ENCODE measurements at places on chromosomes 5 and 9.

GRCh38 chr5:28313953-28314352, 1275.6 kb upstream of the CDH9 start:
- no peak for DNase-seq

- DNase-seq = no peak
Measured at GRCh38 chr9:116605060-116605459, 82.0 kb upstream of the TRIM32 start.

DNA sequence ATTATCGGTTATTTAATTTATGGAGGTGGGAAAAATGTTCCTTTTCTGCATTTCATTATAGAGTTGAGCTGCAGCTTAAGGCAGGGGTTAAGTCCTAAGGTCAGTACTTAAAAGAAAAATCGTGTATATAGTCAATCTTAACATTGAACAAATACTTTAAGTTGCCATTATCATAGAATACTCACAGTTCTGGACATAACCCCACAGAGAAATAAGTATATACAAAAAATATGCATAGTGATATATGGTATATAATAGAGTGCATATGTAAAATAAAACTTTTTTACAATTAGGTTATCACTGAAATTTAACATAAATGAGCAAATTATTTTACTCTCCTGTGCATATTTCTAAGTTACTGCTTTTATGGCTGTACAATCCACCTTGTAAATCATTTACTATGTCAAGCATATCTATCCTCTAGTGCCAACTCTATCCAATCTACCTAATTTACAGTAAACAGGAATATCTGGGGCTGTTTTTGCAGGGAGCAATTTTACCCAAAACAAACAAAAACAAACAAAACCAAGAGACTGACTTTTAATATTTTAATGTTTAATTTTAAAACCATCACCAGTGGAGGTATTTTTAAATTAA, 28.8 kb downstream of the TTC39B start:
- no peak for DNase-seq

DNA sequence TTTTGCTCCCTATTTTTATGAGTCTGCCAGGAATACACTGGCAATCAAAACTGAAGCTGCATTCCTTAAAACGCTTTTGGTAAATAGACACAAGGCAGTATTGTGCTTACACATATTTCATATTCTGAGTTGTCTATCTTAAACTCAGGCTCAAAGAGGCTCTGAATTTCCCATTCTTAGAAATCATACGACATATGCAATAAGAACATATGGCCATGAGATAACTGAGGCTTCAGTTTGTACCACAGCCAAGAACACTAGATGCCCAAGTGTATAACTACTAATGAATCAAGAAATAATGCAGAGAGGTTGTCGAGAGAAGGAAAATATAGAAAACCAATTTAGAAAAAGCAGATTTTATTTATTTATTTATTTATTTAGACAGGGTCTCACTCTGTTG, 357.4 kb downstream of the NDUFS4 start:
- DNase-seq = no peak

GRCh38 chr5:65822710-65823109, 100.7 kb downstream of the NLN start:
- no peak for DNase-seq

- DNase-seq = no peak
Measured at GRCh38 chr5:80704221-80704620, 49.4 kb upstream of the DHFR start.

DNA sequence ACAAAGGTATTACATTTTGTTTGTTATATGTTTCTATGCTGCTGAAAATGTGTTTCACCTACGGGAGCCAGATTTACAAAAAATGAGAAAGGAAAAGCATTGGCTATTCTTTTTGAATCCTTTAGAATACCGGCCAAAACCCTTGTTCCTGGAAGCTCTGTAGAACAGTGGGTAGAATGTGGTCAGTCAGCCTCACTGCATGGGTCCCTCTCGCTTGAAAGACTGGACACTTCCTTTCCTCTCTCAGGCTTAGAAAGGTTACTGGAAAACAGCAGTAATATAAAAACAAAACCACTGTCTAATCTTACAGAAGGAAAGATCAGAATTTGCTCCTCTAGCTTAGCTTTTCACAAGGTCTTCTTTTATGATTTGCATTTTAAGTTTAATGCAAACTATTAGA, 45.1 kb downstream of the OSTF1 start:
- no peak for DNase-seq

DNA sequence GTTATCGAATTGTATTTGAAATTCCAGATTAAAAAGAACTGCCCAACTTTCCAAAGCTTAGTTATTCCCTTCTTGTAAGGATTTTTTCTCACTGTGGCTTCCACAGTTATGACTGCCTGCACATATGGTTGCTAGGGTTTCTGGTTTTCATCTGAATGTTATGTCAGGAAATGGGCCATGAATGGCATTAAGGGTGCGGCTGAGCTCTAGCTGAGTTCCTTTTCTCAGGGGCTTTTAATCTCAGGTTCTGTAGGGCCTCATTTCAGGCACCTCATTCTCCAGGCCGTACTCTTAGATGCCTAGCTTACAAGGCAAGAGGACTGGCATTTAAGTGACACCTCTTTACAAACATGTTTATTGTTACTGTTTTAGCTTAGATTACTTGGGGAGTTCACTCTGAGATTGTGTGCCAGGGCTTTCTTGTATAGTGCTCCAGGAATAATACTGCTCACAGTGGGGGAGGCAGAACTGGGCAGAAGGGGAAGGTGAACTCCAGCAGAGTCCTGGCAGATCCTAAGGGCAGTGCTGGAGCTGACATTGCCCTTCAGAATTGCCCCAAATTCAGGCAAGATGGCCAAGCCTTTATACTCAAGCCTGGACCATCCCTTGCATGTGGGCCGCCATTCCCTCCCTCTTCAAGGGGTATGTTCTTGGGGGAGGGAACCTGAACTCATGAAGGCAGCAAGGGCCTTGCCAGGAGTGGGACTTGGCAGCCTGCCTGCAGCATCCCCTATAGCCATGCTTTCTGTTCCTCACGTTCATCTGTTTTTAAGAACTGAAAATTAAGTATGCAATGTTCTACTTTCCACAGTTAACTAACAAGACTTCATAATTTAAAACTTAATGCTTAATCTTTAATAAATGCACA, 111.5 kb downstream of the KDM4C start:
- DNase-seq = no peak

- no peak for DNase-seq
Measured at GRCh38 chr9:108662091-108662875, 193.5 kb downstream of the ACTL7B start.

- no peak for DNase-seq
Measured at GRCh38 chr5:9198394-9198793, 347.5 kb downstream of the SEMA5A start.

- DNase-seq = no peak
Measured at GRCh38 chr5:169213479-169213878, 87.5 kb downstream of the SLIT3 start.

GRCh38 chr5:116553366-116553765, 21.3 kb downstream of the SEMA6A start:
- no peak for DNase-seq

- no peak for DNase-seq
Measured at GRCh38 chr5:98635656-98636055, 137.8 kb upstream of the RGMB start.

GRCh38 chr5:10637944-10638343, 74.1 kb downstream of the ANKRD33B start:
- no peak for DNase-seq

DNA sequence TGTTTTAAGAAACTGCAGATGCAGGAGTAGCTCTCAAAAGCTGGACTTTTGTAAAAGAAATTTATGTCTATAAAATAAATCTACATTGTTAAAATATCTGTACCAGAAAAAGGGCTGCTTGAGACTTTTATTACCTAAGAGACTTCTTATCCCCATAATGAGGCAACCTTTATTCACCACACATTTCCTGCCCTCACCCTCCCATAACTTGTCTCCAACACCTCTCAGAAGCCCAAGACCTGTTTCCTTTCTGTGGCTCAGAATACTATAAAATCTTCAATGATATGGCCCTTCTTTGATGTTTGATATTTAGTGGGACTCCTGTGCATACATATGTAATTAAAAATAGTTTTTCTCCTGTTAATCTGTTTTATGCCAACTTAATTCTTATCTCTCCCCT, 141.5 kb upstream of the FER start:
- DNase-seq = no peak

DNA sequence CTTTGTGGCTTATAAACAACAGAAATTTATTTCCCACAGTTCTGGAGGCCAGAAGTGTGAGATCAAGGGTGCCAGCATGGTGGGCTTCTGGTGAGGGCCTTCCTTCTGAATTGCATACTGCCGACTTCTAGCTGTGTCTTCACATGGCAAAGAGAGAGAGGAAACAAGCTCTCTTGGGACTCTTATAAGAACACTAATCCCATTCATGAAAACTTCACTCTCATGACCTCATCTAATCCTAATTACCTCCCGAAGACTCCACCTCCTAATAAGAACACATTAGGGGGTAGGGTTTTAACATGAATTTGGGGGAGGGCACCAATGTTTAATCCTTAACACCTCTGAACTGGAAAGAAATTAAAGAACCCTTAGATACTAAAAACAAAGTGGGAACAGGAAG, 75.9 kb upstream of the MINAR2 start:
- DNase-seq = no peak

DNA sequence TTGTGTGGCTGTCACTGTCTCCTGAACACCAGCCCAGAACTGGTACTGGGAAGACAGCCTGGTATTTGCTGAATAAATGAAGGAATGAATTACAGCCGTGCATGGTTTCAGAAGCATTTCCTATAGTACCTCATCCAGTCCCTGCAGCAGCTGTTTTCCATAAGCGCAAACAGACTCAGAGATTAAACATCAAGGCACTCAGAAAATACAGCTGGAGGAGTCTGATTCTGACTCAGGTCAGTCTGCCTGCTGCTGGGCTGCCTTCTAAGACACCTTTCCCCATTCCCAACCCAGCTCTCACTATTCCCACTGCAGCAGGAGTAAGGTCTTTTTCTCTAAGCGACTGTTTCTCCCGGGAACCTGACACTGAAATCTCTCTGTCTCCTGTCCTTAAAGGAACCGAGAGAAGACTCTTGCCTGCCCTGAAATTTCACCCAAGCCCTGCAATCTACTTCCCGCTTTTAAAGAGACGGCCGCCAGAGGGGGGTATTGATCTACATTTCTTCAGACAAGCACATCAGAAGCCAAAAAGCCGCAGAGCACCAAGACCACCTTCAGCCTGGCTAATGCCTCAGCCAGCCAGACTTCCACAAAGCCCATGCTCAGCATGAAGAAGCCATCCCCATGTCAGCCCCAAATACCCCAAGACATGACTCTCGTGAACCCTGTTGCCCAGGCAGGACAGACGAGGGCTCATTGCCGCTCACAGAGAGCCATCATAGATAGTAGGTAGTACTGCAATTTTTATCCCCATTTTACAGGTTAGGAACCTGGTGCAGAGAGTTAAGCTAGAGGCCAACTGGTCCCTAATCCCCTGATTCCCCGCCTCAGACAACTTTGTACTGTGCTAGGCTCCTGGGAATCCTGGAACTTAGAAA, 5.4 kb upstream of the FOXI1 start:
- DNase-seq = peak; percentile 34

GRCh38 chr5:43225649-43226245, 33.7 kb downstream of the NIM1K start:
- DNase-seq = no peak

DNA sequence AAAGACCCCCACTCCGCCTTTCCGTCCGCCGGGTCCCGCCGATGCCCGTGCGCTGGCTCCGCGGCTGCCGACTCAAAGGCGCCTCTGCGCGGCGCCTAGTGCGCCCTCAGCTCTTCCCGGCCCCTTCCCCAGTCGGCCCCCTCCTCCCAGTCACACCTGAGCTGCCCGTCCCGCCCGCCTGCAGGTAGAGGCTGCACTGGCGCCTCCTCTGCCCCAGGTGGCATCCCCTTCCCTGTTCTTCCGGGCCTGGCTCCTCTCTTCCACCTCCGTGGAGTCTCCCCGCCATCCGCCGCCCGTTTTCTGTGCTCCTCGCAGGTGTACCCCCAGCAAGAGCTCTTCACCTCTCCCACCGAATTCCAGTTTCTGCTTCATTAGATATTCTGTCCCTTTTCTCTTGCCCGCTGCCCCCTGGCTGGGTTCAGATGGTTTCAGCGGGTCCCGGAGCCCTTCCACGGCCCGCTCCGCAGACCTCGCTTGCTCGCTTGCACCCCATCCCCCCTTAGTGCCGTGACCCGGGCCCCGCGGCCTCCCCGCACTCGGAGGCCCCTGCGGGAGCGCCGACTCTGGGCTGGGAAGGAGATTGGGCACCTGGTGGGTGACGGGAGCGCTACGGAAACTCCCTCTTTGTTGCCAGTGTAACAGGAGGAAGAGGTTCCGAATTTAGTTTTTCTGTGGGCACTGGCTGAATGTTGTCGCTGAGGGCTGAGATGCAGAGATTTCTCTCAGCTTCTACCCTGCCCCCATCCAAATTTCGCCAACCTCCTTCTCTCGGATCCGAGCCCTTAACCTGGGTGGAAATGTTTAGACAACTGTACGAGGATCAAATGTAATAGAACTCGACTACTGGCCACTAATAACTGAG, 809 bp downstream of the SLC44A1 start:
- DNase-seq = peak; percentile 25

GRCh38 chr5:37886242-37886905, 46.5 kb upstream of the GDNF start:
- no peak for DNase-seq

GRCh38 chr9:35852876-35853865, 17.0 kb downstream of the OR13J1 start:
- DNase-seq = no peak

DNA sequence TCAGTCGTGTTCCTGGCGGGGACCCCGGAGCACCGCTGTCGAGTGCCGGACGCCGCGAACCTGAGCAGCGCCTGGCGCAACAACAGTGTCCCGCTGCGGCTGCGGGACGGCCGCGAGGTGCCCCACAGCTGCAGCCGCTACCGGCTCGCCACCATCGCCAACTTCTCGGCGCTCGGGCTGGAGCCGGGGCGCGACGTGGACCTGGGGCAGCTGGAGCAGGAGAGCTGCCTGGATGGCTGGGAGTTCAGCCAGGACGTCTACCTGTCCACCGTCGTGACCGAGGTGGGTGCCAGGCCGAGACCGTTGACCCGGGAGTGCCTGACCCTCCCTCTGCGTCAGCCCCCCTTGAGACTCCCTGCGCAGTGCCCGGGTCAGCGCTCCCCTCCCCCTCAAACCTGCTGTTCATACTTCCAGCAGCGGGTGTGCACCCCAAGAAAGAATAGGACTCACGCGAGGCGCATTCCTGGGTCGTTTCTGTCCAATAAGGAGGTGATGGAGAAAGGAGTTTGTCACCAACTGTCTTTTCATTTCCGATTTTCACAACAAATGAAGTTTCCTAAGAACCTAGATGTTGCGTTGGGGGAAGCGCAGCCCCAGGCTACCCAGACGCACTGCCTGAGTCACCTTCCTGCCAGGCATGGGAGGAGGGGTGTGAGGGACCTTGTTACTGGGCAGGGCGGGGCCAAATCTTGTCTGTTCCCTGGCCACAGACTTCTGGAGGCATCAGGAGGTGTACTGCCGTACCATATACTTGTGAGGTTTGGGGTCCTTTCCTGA, 722 bp downstream of the SLC22A4 start:
- DNase-seq = no peak

GRCh38 chr5:43592363-43592762, 10.6 kb upstream of the NNT start:
- DNase-seq = no peak

DNA sequence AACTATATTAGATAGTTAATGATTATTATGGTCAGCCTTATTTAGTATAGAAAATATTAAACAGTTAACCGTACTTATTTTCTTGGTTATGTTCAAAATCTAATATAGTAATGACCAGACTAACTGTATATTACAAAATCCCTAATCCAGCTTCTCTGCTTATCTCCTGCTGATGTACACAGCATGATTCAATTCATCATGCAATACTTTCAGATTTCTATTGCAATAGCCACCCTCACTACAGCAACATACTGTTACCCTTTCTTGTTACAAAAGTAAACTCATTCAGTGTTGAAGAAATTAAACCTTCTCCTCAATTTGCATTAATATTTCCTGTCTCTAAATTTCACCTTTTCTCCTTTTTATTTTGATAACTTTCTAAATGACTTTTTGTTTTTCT, 1375.0 kb upstream of the NUDT12 start:
- no peak for DNase-seq

Measured in NCI-H1092 (cell line).